ENCODE measurements at places on chromosomes 5 and 9.

DNA sequence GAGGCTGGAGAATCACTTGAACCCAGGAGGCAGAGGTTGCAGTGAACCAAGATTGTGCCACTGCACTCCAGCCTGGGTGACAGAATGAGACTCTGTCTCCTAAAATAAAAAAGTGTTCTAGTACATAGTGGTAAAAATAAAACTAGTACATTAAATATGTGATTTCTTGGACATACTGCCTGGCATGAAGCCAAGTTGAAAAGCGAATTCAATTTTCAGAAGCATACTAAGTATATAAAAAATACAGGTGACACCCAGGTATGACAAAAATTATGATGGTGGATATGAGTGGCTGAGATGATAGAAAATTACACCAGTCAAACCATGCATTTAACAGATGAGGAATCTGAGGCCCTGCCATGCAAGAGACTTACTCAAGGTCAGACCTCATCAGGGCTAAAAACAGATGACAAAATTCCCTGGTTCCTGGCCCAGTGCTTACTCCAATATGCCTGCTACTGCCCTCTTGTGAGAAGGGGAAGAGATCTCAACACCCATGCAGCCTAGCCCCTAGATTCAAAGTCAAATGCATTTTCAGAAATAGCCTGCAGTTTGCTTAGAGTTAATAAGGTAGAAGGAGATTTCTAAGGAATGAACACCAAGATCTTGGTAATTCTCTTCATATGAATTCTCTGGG is 46.6 kb upstream of the GNPDA1 start:
- DNase-seq: no peak

DNA sequence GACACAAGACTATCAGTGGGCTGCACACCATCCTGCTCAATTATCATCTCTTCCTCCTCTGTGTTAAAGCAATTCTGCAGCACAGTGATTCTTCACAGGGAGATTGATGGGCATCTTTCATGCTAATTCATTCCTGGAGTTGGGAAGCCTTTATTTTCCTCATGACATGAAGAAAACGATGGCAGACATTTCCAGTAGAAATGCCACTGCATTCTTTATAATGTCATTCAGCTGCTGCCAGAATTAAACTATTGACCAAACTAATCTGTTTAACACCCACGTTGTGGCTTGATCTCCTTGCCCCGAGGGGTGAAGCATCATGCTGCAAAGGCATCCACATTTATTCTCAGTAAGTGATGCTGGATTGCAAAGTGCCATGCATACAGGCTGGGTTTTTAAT is 273.0 kb downstream of the SPOCK1 start:
- DNase-seq: no peak

DNA sequence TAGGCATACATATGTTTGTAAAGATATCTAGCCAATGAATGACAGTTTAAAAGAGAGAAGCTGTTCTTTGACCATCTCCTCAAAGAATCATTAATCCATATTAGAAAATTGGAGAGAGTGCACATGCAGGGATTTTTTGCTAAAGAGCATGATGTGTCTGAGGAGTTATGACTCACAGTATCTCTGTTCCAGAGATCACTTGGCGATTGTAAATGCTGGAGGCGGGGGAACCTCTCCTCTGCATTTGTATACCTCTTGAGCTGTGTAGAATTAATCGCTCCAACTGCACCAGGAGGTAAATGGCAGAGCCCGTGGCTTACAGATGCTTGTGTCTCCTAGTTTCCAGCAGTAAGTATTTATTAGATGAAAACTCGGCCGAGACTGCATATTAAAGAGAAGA is 3.6 kb upstream of the SPATA31D1 start:
- no peak for DNase-seq

- DNase-seq: no peak
Observed at GRCh38 chr9:75432888-75433287, 344.6 kb downstream of the OSTF1 start.

DNA sequence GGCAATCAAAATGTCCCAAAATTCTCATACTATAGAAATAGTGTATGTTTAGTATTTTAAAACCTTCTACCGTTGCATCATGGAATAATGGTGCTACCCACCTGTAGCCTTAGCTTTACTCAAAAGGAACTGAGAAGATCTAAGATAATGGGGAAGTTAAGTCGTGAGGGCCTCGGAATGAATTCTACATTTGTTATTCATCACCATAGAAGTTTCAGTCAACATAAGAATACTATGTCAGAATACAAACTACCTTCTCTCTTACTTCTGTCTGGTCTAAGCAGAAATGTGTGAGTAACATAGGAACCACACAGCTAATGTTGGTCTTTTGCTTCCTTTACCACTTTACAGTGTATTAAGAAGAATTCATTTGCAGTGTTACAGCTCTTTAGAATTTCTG is 43.2 kb downstream of the RFK start:
- no peak for DNase-seq

- DNase-seq: no peak
Observed at GRCh38 chr5:172782169-172783039, 11.4 kb upstream of the DUSP1 start.

DNA sequence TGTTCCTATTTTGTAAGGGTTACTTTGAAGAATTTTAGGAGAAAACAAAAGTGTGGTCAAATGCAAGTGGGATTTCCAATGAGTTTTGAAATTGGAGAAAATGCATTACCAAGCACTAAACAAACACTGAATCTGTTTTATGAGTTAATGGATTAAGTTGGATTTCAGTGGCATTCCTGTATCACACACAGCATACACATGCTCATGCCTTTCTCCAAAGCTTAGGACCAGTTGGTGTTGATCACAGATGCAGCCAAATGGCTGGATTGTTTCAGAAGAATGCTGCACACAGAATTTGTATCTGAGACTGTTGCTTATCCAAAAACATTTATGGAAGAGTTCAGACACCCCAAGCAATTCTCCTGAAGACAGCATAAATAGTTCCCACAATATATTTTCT is 611.1 kb downstream of the ACTL7B start:
- no peak for DNase-seq

- DNase-seq: no peak
Observed at GRCh38 chr9:120764476-120764875, 28.7 kb downstream of the FBXW2 start.

DNA sequence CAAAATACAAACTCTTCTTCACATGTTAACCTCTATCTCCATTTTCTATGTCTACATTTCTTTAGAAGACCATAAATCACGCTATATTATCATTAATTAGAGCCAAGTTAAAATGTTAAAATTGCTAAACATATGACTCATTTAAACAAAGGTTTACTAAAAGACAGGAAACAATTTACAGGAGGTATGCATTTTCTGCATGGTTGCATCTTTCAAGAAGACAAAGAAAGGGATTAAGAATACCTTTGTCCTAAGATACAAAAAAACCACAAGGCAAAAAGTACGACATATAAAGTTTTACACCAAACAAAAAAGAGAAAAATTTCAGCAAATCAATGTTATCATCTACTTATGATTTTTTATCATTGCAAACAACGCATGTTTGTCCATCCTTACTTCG is 324.4 kb downstream of the PDE4D start:
- DNase-seq: no peak

DNA sequence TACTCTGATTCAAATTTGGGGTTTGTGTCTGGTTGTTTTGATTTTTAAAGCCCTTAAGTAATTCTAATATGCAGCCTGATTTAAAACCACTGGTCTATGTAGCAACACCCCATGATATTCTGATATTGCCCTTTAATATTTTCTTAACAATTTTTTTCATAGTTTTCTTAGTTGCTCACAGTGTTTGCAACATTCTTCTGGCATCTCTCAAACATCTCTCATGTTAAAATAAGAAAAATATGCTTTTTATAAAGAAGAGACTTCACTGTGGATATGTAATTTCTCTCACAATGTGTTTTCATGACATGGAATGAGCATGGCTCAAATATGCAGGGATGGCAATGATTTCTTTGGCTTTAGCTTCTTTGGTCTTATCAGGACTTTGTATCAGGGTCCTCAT is 183.7 kb downstream of the TAF11L14 start:
- DNase-seq: no peak

- DNase-seq: no peak
Observed at GRCh38 chr5:143922718-143923117, 110.8 kb downstream of the HMHB1 start.

DNA sequence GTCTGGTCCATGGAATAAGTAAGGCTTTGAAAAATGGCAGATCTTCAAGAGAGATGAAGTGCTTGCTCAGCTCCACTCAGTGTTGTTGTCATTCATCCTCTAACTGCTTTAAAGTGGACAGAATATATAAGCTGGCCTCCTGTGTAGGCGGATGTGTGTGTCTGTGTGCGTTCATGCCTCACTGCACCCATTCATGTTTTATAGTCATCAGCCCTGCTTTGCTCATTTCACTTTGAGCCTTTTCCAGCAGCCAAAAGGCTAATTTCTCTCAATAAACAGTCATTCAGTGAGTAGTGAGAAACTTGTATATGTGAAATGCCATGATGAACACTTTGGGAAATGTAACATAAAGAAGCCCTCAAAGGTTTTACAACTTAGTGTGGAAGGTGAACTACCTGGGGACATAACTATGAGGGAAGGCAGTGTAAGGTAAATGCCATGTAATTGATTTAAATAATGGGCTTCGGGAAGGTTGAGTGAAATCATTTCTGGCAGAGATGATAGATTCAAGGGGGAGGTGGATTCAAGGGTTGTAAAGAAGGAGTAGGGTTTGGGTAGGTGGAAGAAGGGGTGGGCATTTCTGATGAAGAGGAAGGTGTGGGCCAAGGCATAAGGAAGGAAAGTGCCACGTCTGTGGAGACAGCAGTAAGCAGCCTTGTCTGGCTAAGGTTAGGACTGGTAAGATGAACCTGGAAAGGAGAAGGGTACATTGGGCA is 15.7 kb downstream of the TTC23L start:
- DNase-seq: no peak

GRCh38 chr9:111798786-111799185 is 4.0 kb upstream of the SHOC1 start:
- no peak for DNase-seq

DNA sequence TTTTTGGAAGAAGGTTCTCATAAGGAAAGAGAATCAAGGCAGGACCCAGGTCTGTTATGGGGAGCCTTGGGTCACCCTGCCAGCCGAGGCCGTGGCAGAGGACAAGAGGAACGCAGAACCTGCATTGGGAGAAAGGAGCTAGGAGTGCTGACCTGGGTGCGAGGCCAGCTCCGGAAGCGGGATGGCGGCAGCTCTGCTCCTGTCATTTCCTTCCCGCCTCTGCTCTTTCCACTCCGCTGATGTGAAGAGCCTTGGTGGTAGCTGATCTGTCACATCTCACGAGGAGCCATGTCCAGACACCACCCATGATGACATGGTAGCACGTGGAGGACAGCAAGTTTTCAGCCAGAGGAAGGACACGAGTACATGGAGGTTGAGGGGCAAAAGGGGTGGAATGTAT is 109.5 kb upstream of the COL5A1 start:
- DNase-seq: no peak

- no peak for DNase-seq
Observed at GRCh38 chr5:143114481-143114880, 289.0 kb downstream of the NR3C1 start.

- no peak for DNase-seq
Observed at GRCh38 chr9:129906298-129906697, 71.0 kb downstream of the USP20 start.

DNA sequence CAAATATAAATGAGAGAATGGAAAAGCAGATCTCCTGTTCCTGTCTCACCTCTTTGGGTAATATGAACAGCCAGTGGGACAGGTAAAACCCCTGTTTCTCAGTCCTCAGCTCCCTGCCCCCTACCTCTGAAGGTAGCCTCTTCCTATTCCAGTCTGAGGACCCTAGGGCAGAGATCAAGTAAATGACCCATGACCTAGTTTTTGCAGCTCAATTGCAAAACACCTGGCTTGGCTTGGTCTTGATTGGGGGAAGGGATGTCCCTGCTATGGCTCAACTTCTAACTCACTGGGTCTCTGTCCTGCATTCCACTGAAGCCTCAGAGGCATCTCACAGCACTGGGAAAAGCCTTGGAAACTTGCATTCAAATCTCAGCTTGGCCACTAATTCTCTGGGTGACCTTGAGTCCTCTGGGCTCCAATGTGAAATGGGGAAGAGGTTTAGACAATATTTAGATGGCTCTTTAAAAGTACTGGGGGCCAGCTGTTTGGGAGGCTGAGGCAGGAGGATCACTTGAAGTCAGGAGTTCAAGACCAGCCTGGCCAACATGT is 1.6 kb upstream of the GALT start:
- DNase-seq: no peak

DNA sequence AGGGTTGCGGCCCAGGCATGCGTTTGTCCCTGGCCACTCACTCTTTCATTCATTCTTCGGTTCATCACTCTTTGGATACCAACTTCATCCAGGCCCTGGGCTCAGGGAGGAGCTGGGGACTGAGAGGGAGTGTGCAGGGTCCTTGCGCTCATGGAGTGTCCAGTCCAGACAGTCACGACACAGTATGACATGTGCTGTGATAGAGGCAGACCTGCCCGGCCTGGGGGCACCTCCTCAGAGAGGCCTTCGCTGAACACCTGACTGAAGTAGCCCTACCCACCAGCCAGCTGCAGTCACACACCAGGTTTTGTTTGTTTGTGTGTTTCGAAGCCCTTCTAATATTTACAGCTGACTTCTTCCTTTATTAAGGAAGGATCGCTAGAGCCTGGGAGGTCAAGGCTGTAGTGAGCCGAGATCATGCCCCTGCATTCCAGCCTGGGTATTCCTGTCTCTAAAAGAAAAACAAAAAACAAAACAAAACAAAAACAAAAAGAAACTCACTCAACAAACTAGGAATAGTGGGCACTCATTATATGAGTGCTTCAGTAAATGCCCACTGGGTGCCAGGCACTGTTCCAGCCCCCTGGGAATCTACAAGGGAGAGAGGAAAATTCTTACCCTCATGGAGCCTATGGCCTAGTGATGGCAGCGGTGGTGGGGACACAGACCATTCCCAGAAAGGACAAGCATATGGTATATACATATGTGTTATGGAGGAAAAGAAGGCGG is 6.3 kb upstream of the PSD2 start:
- DNase-seq: no peak

GRCh38 chr9:33109097-33109496 is 32.6 kb upstream of the SMU1 start:
- no peak for DNase-seq

- DNase-seq: no peak
Observed at GRCh38 chr5:82152978-82153481, 125.1 kb downstream of the RPS23 start.

DNA sequence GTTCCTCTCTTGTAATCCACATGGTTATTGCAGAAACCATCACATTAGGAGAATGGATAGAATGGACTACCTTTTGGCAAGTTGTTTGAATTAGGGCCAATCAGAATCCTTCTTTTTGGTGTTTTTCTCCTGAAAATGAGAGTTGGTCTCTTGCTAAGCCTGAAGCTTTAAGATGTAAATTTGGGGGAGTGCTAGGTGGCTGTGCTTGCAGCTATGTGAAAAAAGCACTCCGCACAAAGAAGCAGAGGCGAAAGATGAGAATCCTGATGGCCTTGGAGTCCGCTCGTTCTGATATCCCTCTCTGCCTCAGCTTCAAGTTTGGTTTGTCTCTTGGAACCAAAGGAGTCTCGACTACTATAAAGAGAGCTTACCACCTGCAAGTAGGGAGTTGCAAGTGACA is 63.6 kb downstream of the INIP start:
- DNase-seq: no peak

- DNase-seq: no peak
Observed at GRCh38 chr9:92359394-92359995, 33.7 kb downstream of the CENPP start.

- no peak for DNase-seq
Observed at GRCh38 chr9:73441890-73442818, 290.5 kb downstream of the ANXA1 start.

- no peak for DNase-seq
Observed at GRCh38 chr9:78248635-78249034, 12.8 kb downstream of the CEP78 start.

- DNase-seq: no peak
Observed at GRCh38 chr5:52692039-52692438, 95.7 kb upstream of the ITGA1 start.

GRCh38 chr5:82735160-82735789 is 341.9 kb downstream of the TMEM167A start:
- no peak for DNase-seq

Measured in activated CD4-positive, alpha-beta T cell treated with anti-CD3 and anti-CD28 coated beads, Interleukin-10, Interleukin-2, amounts not matched to agents 100 ng/mL and 50 ng/mL, durations not matched to agents 16 hours and 8 hours (primary cell).